ENCODE measurements at places on chromosomes 12 and 14.

- no peak for DNase-seq
Measured at GRCh38 chr12:85821759-85822158, 14.4 kb downstream of the RASSF9 start.

- no peak for DNase-seq
Measured at GRCh38 chr14:34172550-34173368, 221.9 kb upstream of the EGLN3 start.

- DNase-seq, result no peak
Measured at GRCh38 chr12:116360579-116361413, 83.3 kb upstream of the MED13L start.

- no peak for DNase-seq
Measured at GRCh38 chr12:11965258-11965910, 105.4 kb upstream of the BCL2L14 start.

DNA sequence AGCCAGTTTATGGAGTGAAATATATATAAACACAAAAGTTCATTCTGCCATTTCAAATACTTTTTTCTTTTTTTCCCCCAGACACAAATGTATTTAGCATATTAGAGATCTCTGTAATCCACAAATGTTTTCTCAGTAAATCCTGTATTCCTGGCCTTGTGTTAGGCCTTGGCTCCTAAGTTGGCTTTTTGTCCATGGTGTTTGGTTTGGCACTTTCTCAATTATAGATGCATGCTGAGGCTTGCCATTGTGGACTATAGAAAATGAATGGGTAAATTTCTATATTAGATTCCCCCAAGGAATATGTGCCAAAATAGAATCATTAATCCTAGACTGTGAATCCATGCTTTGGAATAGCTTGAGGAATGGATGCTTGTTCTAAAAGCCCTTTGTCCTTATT lies 17.0 kb downstream of the RIC8B start:
- DNase-seq, result no peak

GRCh38 chr12:110965574-110965973 lies 45.2 kb upstream of the MYL2 start:
- no peak for DNase-seq

DNA sequence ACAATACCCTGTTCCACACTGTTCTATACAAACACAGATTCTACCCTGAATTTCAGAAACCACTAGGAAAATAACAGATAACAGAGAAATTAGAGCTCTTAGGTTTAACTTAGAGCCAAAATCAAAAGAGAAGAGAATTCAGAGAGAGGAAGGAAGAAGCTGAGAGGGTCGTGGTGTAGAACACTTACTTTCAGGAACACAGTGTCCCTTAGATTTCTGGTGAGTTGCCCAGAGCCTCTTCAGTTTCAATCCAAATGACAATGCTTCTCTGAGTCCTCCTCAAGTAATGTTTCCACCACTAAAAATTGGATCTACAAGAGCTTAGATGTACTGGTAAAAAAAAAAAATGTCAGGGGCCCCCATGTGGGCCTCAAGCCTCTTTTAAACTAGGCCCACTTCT lies 2.6 kb downstream of the YAF2 start:
- no peak for DNase-seq

DNA sequence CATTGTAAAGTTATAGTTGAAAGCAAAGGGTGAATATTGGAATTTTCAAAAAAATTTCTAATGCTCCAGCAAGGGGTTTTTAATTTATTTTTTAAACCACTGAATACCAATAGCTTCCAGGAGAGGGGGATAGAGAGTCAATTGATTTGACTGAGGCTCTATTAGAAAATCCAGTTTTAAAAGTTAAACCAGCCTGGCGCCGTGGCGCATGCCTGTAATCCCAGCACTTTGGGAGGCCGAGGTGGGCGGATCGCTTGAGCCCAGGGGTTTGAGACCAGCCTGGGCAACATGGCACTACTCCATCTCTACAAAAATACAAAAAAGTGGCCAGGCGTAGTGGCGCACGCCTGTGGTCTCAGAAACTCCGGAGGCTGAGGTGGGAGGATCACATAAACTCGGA lies 150.1 kb downstream of the SLC38A4 start:
- DNase-seq, result peak; percentile 13

- DNase-seq, result peak; percentile 27
Measured at GRCh38 chr14:100246809-100247428, 8.0 kb downstream of the YY1 start.

DNA sequence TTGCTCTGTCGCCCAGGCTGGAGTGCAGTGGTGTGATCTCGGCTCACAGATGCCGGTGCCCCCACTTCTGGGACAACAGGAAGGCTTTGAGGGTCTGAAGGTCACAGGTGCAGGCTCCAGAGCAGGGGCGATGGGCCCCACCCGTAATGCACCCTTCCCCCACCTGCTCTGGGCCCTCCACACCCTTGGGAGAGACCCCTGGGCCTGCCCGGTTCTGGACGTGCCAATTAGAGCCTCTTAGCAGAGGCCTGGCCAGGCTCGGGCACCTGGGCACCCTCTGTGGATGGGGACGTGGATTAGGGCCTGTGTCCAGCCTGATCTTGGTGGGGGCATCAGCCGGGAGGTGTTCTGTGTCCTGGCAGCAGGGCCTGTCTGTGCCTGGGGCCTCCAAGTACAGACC lies 62.2 kb downstream of the KIF26A start:
- no peak for DNase-seq

- DNase-seq, result peak; percentile 19
Measured at GRCh38 chr14:20460458-20461224, 593 bp downstream of the PIP4P1 start.

GRCh38 chr12:1947081-1947480 lies 28.6 kb upstream of the CACNA2D4 start:
- DNase-seq, result no peak

DNA sequence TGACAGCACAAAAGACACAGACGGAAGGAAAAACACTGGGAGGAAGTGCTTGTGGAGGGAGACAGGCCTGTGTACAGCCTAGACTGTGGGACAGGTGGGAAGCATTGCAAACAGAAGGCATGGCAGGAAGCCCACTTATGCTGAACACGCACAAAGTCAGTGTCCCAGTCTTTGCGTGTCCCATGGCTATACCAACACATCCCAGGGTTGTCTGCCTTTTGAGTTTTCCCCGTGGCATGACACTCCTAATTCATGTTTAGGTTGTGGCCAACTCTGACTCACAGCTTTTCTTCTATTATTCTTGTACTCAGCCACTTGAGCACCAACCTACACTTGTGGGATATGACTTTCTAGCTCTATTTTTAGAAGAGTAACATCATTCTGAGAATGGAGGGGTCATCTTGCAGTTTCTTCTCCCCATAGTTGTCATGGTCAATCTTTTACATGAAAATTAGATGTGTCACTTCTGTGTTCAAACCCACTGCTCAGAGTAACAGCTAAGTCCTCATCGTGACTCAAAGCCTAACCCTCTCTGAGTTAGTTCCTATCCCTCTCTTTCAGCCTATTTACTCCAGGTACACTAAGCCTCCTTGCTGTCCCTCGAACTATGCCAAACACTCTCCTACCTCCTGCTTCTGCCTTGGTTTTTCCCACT lies 27.5 kb upstream of the JPH4 start:
- no peak for DNase-seq

All from BE2C (cell line).